Activated CD4-positive, alpha-beta T cell treated with anti-CD3 and anti-CD28 coated beads, Interleukin-10, Interleukin-2, amounts not matched to agents 100 ng/mL and 50 ng/mL, durations not matched to agents 16 hours and 8 hours (primary cell): ENCODE measurements at places on chromosomes 7 and 10.

DNA sequence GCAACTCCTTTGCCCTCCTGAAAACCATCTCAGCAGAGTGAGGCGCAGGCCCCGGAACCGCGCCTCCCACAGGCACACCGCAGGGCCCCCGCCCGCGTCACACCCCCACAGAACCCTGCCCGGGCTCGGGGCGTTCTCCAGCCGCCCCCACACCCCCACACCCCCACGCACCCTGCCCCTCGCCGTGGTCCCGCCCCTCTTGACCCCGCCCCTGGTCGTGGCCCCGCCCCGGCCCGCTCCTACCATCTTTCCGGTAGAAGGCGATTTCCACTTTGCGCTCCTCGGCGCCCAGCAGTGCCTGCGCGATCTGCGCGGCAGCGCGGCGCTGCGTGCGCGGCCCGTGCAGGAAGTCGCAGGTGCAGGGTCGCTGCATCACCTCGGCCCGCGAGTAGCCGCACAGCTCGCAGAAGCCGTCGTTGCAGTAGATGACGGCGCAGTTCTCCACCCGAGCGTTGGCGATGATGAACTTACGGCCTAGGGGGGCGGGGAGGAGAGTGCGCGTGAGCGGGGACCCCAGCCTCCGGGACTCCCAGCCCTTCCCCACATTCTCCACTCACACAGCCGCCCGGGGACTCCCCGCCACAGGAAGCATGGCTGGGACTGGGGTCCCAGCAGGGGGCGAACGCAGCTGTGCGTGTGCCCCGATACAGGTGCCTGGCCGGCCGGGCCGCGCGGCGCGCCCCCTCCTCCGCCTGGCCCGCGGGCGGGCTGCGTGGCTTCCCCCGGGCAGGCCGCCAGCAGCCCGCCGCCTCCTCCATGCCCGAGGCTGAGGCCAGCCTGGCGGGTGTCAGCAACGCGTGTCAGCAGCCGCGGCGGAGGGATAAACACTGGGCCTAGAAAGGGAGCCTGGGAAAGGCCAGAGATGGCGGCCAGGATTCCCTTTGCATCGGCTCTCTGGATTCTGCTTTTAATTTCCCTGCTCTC is 3.4 kb downstream of the KCNH2 start:
- DNase-seq: peak; percentile 84

- peak; percentile 11 for DNase-seq
Observed at GRCh38 chr10:90148116-90148855, 446.9 kb downstream of the KIF20B start.

GRCh38 chr10:101668566-101668965 is 26.4 kb downstream of the FBXW4 start:
- DNase-seq: no peak

GRCh38 chr10:63627881-63628296 is 106.7 kb downstream of the REEP3 start:
- DNase-seq: no peak

- no peak for DNase-seq
Observed at GRCh38 chr7:39890411-39890810, 59.6 kb upstream of the CDK13 start.

DNA sequence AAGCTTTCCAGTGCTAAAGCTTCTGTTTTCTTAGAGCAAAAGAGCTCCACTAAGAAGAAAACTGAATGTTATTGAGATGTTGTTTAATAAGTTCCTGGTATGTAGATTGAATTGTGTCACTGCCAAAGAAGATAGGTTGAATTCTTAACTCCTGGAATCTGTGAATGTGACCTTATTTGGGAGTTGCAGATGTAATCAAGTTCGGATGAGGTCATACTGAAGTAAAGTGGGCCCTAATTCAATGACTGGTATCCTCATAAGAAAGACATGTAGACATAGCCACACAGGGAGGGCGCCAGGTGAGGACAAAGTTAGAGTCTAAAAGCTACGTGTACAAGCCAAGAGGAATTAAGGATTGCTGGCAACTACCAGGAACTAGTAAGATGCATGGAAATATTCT is 732.1 kb upstream of the C7orf33 start:
- DNase-seq: no peak
